Stimulated activated CD8-positive, alpha-beta memory T cell treated with anti-CD3 and anti-CD28 coated beads, Interleukin-4, amount 100 ng/mL, for 1 hour (primary cell): ENCODE measurements at places on chromosomes 5 and 9.

- DNase-seq = no peak
Observed at GRCh38 chr9:131516100-131516499, 13.4 kb downstream of the POMT1 start.

GRCh38 chr5:139968547-139969261, 74.4 kb downstream of the NRG2 start:
- peak; percentile 75 for DNase-seq

- DNase-seq = no peak
Observed at GRCh38 chr5:62489471-62489870, 76.9 kb downstream of the IPO11 start.

GRCh38 chr5:100186181-100186580, 349.0 kb upstream of the FAM174A start:
- DNase-seq = no peak

- DNase-seq = no peak
Observed at GRCh38 chr5:2708751-2709150, 42.7 kb downstream of the IRX2 start.

- DNase-seq = no peak
Observed at GRCh38 chr5:9502050-9502834, 43.6 kb downstream of the SEMA5A start.

DNA sequence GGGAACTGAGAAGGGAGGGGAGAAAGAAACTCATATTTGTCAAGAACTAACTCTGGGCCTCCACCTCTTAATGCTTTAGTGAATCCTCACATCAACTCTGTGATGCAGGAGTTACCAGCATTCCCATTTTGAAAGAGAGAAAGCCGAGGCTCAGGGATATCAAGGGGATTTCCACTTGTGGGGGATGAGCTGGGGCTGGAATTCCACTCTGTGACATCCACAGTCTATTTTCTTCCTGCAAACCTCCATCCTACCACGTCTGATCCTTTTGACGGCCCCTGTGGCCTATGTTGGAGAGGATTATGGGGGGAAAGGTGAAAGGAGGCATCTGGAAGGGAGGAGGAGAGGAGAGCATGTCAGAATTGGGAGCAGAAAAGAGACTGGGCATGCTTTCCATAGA, 9.0 kb downstream of the LCP2 start:
- DNase-seq = no peak

- no peak for DNase-seq
Observed at GRCh38 chr5:68159224-68159951, 56.2 kb upstream of the PIK3R1 start.

DNA sequence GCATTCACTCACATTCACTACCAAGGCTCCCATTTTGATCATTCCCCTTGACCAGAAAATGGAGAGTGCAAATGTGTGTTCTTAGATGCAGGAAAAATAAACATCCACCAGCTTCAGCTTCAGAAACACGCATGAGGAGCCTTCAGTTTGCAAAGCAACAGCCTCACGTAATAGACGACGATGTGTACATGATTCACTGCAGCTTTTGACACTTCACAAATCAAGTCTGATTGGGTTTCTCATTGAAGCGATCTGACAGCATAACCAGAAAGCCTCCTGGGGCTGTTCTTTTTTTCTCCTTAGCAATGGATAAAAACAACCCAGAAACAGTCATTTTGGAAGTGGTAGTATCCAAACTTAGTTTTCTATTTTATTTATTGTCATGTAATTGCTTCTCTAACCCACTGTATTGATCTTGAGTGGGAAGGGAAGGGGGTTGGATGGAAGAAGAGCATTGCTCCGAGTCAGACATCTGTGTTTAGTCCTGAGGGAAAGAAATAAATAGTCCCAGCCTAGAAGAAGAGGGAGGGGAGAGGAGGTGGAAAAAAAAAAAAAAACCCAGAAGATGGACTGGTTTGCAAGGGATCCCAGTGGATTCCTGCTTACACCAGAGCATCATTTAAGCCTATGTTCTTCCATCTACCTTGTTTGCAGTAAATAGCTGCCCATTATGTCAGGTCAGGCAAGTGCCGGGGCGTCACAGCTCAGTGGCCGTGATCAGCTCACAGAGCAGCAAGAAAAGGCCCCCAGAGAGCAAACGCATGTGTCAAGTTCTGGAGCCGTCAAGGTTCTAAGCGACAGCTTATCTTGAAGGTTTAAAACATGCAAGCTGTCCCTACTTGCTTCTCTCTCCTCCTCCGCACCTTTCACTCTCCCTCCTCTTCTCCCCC, 190.2 kb upstream of the SNX2 start:
- no peak for DNase-seq

- DNase-seq = no peak
Observed at GRCh38 chr5:115430374-115430773, 114.2 kb downstream of the FEM1C start.

DNA sequence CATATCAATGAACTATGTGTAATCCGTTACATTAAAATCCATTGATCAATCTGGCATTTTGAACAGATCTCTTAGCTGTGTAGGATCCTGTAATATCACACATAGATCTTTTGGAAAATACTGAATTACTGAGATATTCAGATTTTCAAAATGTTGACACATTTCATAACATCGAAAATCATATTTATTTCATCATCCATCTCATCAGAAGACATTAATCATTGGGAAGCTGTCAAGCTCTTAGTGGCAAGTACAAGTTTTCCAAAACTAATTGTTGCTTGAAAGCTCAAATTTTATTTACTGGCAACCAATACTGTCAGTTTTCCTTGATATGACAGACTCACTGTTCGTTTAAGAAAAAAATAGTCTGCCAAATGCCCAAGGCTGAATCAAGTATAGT, 8.5 kb downstream of the NR6A1 start:
- DNase-seq = no peak

DNA sequence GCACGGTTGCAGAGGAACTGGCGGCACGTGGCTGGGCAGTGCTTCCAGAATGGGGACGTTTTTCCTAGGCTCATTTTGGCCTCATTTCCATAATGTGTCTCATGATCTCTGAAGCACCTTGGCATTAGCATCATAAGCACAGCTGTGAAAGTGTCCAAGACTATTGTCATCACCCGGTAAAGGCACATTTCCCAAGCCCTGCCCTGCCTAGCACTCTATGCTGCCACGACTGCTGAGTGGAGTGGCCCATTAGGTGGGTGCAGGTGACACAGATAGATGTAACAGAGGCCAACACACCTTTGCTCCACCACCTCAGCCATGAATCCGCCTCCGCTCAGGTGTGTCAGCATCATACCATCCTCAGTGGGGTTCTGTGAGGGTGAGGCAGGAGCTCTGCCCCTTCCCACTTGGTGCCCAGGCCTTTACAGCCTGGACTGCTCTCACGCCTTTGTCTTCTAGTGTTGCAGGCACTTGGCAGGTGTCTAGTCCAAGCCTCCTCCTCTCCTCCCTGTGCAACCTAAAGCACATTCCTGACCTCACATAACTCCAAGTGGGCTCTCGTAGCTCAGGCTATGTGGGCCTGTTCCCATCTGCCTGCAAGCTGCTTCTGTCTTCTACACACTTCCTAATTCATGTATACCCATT, 213.0 kb downstream of the FSTL4 start:
- no peak for DNase-seq

DNA sequence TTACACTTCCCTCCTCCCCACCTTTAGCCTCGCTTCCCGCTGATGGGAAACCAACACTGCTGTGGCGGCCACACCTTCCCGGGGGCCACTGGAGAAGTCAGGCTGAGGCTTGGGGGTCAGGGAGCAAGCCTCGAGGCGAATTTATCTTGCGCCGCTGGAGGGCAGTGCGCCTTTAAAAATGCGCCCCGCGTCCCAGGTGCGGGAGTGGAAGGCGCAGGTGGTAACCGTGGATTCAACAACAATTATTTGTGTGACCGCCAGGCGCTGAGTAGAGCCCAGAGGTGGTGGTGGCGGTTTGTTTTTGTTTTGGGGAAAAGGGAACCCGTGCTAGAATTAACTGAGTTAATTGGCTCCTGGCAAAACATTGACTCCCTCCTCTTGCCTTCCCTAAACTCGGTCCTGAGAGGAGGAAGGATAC, 1.1 kb downstream of the CFAP77 start:
- peak; percentile 43 for DNase-seq

- no peak for DNase-seq
Observed at GRCh38 chr5:68265822-68266395, 50.4 kb downstream of the PIK3R1 start.

DNA sequence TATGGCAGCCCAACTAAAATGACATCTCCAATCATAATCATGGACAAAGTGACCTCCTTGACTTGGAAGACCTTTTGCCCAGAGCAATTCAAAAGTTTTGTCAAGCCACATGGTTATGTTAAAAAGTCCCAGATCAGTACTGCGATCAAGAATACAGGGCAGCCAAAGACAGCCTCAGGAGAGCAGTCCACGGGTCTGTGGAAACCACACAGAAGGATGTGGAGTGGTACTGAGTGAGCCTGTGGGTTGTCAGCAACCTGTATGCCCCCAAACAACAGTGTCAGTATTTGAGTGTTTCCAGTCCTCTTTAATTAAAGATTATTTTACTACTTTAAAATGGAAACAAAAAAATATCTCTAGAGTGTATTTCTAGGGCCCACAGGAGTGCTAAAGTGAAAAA, 345.4 kb upstream of the EFNA5 start:
- DNase-seq = no peak

DNA sequence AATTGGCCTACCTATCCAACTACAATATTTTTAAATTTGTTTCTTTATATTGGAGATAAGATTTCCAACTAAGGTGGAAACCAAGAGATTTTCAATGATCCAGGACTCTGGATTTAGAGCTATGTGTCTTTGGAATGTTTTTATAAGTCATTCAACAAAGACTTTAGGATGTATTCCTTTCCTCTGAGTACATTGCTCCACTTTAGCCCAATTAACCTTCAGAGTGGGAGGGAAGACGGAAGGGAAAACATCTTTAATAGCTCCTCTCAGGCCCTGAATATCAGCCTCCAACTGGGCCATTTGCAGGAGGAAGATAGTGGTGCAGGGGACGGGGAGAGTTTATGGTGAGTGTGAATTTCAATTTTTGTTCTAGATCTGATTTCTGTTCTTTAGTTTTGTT, 239.2 kb downstream of the PIK3R1 start:
- no peak for DNase-seq

DNA sequence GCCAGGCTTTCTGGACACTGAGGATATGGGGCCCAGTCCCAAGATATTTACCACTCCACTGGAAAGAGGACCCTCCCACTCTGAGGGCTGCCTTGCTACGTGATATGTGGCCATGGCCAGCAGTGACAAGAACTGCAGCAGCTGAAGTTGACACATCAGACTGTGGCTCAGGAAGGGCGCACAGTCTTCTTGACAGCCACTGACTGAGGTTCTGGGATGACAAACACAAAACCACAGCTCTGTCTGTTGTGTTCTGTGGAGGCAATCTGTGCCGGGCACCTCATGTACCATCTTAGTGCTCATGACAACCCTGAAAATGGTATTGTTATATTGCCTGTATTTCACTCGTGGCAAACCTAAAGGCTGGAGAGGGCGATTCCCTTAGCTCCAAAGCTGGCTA, 16.9 kb downstream of the FSTL4 start:
- no peak for DNase-seq

GRCh38 chr5:160852049-160852448, at the start of gene ATP10B:
Gene ATP10B (minus strand): TSS chr5:160852211. CDS start chr5:160688074, 164,137 bp downstream.
- no peak for DNase-seq

- DNase-seq = no peak
Observed at GRCh38 chr9:93952784-93953495, 2.2 kb downstream of the BARX1 start.

DNA sequence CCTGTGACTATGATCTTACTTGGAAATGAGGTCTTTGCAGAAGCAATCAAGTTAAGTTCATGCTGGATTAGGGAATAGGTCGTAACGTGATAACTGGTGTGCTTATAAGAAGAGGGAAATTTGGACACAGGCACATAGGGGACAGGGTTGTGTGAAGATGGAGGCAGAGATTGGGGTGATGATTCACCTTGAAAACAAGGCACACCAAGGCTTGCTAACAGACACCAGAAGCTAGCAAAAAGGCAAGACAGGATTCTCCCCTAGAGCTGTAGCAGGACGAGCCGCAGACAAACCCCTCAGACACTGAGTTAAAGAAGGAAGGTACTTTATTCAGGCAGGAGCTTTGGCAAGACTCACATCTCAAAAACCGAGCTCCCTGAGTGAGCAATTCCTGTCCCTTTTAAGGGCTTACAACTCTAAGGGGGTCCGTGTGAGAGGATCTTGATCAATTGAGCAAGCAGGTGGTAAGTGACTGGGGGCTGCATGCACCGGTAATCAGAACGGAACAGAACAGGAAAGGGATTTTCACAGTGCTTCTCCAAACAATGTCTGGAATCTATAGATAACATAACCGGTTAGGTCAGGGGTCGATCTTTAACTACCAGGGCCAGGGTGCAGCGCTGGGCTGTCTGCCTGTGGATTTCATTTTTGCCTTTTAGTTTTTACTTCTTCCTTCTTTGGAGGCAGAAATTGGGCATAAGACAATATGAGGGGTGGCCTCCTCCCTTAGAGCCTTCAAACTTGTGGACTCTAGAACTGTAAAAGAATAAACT, 57.5 kb upstream of the S1PR3 start:
- no peak for DNase-seq
